T-helper 2 cell (primary cell): ENCODE measurements at places on chromosomes 12 and 14.

- no peak for DNase-seq
These were observed 7.4 kb upstream of the GAPDH start for GRCh38 chr12:6526766-6527525.

DNA sequence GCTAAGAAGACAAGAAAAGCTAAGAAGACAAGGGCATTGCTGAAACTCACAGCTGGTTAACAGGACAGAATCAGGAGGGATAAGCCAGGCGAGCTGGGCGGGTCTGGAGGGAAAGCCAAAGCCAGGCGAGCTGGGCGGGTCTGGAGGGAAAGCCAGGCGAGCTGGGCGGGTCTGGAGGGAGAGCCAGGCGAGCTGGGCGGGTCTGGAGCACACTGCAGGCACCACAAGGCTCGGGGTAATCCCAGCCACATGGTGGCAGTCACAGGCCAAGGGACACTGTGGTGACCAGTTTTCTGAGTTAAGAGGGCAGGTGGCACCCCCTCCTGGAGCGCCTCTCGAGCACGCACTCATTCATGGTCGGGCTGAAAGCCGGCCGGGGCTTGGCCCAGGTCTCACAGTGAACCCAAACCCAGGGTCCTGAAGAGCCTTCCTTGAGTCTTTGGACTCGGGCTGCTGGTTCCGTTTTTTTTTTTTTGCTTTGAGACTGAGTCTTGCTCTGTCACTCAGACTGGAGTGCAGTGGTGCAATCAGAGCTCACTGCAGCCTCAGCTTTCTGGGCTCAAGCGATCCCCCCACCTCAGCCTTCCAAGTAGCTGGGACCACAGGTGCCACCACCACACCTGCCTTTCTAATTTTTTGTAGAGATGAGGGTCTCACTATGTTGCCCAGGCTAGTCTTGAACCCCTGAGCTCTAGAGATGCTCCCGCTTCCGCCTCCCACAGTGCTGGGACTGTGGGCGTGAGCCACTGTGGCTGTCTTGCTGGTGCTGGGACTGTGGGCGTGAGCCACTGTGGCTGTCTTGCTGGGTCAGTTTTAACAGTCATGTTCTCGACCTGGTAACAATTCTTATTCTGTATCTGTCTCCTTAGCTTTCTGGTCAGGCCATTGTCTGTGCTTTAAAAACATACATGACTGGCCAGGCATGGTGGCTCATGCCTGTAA lies 40.2 kb downstream of the HSP90AA1 start:
- no peak for DNase-seq

GRCh38 chr12:46370792-46371717 lies 1.5 kb downstream of the SLC38A2 start:
- peak; percentile 92 for DNase-seq

DNA sequence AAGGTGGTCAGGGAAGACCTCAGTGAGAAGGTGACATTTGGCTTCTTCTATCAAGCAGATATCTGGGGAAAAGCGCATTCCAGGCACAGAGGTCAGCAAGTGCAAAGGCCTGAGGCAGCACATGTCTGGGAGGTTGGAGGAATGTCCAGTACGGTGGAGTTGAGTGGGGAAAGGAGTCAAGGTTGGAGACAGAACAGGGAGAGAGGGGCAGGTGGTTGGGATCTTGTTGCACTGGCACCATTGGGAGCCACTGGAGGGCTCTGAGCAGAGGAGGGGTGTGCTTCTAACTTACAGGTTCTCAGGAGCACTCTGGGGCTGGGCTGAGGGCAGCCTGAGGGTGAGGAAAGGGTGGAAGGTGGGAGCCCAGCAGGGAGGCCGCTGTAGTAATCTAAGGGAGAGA lies 52.1 kb downstream of the EID3 start:
- DNase-seq, result no peak

- no peak for DNase-seq
These were observed 67.3 kb upstream of the TSPAN11 start for GRCh38 chr12:30859226-30859625.

DNA sequence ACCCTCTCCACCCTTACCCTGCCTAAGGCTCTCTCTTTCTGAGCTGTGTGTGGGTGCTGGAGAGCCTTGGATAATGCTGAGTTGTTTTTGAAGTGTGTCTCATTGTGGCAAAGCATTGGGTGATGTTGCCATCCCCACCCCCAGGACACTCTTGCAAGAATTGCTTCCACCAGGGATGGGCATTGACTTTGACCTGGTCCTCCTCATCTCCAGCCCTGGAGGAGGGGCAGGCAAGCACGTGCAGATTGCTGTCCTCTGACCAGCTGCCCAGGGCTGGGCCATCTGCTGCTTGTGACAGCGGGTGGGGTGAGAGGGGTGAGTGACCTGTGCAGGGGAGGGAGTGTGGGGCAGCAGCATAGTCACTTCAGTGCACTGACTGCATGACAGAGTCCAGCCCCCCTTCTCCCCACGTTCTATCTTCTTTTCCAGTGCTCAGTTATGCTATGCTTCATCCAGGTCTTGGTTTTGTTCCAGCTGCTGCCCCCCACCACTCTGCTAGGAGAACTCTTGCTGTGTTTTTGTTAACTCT lies 26.2 kb downstream of the SUSD6 start:
- no peak for DNase-seq

DNA sequence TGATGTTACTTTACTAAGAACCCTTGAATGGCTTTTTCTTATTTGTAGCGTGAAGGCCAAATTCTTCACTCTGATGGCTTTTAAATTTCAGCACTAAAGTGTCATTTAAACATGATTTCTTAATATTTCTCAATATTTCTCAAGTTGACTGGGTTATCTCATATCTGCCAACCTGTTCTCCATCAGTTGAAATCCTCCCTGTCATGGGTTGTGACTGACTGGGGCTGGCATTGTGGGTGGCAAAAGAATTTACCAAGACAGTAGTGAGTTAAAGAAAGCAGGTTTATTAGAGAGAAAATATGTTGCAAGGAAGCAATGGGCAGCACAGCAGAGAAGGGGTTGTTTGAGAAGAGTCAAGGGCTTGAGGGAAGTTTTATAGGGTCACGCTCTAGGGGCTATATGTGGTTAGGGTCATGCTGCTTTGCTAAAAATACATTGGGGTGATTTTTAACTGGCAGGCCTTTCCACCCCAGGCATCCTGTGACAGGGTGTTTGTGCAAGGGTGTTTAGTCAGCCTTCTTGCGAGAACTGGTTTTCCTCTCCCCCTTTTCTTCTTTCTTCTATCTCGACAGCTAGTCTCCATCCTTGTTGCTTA lies 232.8 kb upstream of the SEL1L start:
- DNase-seq, result no peak

- DNase-seq, result no peak
These were observed 851.4 kb upstream of the SEL1L start for GRCh38 chr14:82385048-82385447.

- DNase-seq, result no peak
These were observed 83.8 kb downstream of the NRXN3 start for GRCh38 chr14:78253986-78254385.

DNA sequence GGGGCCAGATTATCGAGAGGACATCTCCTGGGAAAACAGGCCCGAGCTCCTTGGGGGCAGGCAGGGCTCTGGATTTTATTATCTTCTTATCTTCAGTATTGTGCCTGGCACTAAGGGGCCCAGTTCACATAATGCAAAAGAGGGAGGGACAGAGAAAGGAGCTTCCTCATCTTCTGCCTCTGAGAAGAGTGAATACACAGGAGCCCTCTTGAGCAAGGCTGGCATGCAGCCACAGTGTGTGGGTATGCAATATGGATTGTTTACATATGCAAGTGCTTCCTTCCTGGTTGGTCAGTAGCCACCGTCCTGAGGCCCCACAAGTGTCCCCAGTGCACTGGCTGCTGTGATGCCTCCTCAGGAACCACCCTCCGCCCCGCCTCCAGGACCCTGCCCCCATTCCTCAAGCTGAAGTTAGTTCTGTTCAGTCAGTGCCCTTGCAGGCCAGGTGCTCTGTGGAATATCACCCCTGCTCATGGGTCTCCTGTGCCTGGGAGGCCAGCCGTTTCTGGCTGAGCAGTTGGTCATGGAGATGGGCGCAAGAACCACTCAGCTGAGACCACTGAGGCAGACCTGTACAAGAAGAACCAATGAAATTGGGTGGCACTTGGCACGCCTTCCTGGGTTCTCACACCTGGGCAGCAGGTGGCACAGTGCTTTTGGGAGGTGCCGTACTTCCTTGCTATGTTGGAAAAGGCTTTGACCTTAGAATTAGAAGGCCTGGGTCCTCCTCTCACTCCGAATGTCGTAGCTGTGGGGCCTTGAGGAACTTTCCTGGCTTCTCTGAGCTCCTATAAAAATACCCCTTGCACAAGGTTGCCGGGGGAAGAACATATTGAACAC lies 35.1 kb upstream of the ACTN1 start:
- no peak for DNase-seq

DNA sequence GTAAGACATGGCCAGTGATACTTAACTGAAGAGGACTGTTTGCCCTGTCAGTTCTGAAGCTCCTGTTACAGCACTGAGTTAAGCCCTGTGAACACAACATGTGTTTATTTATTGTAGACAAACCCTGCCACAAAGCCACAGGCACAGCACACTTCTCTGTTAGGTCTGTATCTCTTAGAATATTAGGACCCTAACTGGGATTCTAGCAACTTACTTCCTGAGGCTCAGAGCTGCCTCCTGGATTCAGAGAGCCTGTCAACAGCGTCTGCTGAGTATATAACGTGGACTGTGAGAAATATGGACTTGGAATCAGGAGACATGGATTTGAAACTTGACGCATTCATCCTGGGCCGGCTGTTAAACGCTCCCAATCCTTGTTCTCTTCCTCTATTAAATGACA lies 135.0 kb upstream of the HIF1A start:
- no peak for DNase-seq

DNA sequence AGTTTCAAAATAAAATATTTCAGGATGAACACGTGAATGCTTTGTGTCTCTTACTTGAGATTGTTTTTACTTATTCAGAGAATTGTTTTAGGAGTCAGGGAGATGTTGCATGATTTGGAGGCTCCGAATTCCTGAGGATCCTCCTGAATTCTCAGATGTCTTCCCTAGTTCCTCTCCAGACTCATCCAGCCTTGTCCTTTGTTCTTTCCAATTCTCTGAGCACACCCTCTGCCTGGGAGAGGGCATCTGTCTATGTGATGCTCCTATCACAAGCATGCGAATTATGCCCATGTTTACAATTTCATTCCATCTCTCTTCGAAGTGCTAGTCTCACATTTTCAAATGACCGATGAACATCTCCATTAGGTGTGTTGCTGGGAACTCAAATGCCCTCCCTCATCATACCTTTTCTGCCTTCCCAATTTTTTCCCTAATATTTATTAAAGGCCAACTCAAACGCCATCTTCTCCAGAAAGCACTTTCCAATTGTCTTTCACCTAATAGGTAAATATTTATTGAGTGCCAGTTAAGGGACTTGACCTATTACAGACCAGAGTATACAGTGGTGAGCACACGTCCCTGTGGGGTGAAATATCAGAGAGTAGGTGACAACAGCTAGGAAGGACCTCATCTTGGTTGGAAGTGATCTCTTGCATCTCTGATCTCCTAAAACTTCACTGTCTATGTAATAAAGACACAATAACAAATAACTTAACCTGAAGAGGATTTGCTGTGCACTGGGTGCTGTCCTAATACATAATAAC lies 64.4 kb downstream of the ARF6 start:
- no peak for DNase-seq

DNA sequence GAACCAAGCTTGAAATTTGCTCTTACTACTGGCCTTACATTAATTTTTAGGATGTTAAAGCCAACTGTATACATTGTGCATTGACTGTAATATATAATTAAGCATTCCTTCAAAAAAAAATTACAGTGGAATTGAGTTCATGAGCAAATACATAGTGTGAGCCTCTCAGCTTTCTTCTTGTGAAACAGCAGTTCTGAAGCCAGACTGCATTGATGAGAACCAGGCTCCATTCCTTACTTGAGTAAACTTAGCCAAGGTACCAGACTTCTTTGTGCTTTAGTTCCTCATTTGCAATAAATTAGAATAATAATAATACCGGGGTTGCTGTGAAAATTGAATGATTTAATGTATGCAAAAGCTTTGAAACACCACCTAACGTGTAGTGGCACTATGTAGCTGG lies 169.5 kb downstream of the ANO4 start:
- no peak for DNase-seq

- no peak for DNase-seq
These were observed 7.3 kb upstream of the TRPV4 start for GRCh38 chr12:109840305-109841074.

- no peak for DNase-seq
These were observed 3.3 kb downstream of the MTA1 start for GRCh38 chr14:105422695-105423487.

DNA sequence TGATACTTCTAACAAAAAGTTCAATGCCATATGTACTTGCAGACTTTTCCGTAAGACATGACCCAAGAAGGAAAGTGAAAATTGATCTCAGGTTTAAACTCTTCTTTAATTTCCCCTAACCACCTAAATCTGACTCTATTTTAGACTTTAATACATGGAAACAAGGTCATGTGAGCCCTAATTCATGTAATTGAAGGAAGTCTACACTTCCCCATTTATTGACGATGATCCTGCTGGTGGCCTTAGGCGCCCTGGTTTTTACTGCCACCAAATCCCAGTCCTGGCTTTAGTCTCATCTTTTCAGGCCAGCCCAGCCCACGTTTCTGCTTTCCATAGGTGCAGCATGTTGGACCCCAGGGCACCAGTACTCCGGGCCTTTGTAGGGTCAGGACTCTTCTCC lies 157.9 kb downstream of the PELI2 start:
- DNase-seq, result no peak

DNA sequence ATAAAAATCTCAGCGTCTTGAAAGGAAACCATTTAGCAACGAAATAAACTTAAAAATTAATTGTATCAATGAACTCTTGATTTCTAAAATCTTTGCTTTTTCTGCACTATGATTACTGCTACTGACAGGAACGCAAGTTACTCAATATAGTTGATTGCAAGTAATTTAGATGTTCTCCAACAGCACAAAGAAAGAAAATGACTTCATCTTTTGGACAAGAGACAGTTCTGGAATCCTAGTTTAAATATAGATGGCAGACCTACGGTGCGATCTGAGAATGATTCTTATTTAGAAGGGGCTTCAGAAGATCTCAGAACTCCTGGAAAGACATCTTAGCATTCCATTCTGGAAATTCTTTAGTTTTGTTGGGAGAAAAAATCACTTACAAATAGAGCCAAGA lies 1.4 kb upstream of the SUDS3 start:
- no peak for DNase-seq

DNA sequence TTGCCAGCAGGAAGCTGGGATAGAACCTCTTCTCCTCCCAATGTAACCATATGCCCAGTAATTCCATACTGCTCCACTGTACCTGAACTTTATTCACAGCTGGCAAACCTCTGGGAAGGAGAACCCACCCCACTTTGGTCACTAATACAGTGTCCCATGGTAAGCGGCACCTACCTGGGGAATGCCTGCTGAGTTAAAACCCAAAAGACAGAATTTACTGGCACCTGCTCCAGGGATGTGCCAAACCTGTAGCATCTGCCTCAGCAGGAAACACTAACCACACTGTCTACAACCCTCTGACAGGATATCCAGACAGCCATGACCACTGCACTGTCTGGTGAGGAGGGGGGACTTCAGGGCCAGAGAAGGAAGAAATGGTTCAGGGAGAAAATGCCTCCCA lies 26.6 kb downstream of the DDX24 start:
- DNase-seq, result no peak

- DNase-seq, result no peak
These were observed 297.1 kb downstream of the KSR2 start for GRCh38 chr12:117671734-117672133.

- no peak for DNase-seq
These were observed 21.1 kb downstream of the PLXNC1 start for GRCh38 chr12:94169495-94169894.
